Fibroblast of villous mesenchyme (primary cell): ENCODE measurements at places on chromosomes 4 and X.

GRCh38 chrX:68705986-68706385 is 58.5 kb downstream of the STARD8 start:
- DNase-seq: no peak

- DNase-seq: no peak
Observed at GRCh38 chr4:21290562-21290961, 590.3 kb downstream of the PACRGL start.

DNA sequence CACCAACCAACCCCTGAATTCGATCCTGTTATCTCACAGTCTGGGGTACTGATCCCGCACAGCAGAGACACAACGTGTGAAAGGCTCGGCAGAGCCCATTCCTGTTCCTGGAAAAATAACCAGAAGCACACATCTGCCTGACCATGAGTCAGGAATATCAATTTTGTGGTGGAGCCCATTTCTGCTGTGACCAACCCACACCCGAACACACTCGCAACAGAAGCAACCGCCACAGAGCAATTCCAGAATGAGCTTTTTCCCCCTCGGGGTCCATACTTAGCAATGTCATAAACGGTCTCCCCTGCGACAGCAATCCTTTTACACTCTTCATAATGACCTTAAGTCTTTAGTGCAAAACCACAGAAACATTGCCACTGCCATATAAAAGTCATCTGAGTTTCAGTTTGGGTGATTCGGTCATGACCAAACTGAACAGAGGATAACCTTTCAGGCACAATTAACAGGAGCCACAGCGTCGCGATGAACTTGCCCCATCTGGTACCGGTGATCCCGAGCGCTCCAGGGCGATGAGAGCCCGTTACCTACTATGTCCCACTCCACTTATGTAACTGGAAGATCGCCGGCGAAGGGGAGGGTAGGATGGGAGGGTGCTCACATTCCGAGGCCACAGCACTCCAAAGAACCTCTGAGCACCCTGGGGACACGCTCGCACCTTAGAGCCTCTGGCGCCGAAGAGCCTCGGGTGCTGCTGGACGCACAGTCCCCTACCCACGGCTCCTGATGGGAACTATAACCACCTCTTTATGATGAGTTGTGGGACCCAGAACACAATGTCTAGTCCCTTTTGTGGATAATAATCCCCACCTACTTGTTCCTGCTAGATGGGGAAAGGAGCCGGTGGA is 1.1 kb downstream of the MECP2 start:
- DNase-seq: peak; percentile 35

GRCh38 chr4:144705601-144706590 is 59.9 kb downstream of the HHIP start:
- DNase-seq: peak; percentile 28

GRCh38 chr4:149584722-149585121 is 230.9 kb downstream of the IQCM start:
- DNase-seq: no peak
